ENCODE measurements at places on chromosomes 6 and 20.

DNA sequence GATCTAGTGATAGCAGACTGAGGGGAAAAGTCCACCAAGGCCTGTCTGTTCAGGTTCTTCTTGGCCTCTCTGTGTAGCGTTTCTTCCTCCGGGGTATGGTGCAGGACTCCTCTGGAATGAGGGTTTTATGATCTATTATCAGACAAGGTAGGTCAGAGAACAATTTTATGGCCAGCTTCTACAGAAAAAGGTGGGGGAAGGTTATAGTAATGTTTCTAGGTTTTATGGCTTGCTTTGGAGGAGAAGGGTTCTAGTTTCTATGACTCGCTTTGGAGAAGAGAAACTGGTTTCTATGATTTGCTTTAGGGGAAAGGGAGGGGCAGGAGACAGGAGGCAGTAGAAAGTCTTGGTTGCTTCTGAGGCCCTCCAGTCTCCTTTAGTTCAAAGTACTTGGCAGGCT lies 144.8 kb upstream of the LAMA2 start:
- DNase-seq = no peak

DNA sequence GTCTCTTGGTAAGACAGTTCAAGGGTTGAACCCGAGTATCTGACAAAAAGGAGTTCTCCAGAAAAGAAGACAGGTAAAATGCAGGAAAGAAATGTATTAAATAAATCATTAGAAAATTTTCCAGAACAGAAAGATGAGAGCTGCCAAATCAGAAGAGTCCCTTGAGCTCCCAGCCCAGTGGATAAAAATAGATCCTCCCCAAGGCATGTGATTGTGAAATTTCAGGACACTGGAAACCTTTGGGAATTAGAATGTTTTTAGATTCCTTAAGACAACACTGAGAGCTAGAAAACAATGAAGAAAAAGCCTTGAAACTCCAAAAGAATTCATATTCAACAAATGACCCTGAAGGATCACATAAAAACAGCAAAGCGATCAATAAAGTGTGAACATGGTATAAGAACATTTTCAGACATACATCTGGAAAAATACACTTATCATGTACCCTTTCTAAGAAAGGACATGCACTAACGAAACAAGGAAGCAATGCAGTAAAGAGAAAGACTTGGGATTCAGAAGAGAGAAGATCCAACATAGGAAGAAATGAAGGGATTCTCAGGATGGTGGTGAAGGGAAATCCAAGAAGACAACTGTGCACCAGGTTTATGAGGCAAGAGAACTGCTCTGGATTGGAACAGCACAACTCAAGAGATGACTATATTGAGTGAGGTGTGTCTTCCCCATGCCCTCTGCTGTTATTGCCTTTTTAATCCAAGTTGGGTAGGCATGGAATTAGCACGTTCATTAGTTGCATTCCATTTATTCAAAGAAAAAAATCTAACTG lies 390.4 kb downstream of the SYNE1 start:
- no peak for DNase-seq

- no peak for DNase-seq
Observed at GRCh38 chr6:73032586-73032985, 192.7 kb downstream of the KHDC1L start.

DNA sequence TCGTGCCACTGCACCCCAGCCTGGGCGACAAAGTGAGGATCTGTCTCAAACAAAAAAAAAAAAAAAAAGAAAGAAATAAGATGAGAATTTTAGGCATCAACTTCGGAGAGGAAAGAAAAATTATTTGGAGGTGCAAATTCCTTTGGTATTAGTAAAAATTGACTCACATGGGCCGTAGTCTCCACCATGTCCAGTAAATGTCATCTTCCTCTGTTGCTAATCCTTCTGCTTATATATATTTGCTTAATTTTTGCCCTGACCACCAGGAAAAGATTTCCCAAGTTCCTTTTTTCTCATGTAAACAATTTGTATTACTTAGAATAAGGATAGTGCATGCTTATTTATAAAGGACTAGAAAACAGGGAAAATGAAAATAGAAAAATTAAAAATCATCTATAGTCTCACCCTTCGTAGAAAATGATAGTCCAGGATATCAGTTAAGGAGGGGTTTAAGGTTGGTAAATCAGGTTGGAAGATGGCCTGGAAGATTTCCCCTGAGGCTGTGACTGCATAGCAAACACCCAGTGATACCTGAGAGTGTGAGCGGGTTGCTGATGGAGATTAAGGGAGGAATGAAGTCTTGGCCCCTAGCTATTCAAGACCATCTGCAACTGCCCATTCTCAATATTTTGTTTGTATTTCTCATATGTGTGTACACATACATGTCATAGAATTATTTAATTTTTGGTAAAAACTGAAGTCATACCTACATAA lies 240.8 kb downstream of the ZNF217 start:
- DNase-seq = no peak

DNA sequence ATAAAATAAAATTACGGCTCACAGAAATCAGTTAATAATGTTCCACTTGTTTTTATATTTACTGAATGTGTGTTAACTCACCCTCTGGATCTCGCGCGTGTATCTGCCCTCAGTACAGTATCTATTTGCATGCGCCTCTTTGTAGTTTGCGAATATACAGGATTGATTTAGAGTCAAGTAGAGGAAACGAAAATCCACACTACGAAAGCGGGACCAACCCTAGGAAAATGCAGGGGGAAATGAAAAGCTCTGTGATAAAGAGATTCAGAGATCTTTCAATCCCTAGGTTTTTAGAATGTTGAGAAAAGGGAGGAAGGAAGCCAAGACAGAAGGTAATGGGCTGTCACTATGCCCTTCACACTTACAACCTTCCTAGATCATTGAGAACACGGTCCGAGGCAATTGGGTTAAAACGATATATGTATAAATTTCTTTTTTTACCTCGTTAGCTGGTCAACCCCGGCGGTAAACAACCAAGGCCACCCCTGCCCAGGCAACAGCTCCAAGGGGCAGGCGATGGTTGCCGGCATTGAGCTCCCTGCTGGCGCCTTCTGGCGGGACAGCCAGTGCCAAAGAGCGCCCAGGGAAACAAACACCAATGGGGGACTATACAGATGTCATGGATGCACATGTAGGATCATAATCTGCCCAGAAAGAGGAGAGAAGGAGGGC lies 792 bp upstream of the FUT9 start:
- DNase-seq = no peak

GRCh38 chr6:3176562-3177355 lies 19.4 kb upstream of the TUBB2A start:
- DNase-seq = peak; percentile 86

GRCh38 chr20:12434672-12435071 lies 517.0 kb downstream of the BTBD3 start:
- no peak for DNase-seq

- DNase-seq = no peak
Observed at GRCh38 chr20:55740076-55740475, 265.2 kb downstream of the CBLN4 start.

DNA sequence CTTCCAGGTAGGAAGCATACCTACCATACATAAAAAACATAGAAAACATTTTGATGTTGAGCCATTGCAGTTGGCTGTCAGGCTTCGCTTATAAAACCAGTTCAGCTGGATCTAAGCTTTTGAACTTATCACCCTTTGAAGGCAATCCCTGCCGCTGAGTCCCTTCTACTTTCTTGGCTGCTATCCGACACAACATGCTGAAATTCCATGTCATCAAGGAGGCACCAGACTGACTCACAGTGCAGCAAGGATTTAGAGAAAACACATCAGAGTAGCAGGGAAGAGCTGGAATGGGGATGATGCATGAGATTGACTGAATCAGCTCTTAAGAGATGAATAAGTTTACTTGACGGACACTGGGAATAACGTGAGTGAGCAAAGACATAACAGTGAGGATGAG lies 135.0 kb upstream of the MAN1A1 start:
- DNase-seq = no peak

DNA sequence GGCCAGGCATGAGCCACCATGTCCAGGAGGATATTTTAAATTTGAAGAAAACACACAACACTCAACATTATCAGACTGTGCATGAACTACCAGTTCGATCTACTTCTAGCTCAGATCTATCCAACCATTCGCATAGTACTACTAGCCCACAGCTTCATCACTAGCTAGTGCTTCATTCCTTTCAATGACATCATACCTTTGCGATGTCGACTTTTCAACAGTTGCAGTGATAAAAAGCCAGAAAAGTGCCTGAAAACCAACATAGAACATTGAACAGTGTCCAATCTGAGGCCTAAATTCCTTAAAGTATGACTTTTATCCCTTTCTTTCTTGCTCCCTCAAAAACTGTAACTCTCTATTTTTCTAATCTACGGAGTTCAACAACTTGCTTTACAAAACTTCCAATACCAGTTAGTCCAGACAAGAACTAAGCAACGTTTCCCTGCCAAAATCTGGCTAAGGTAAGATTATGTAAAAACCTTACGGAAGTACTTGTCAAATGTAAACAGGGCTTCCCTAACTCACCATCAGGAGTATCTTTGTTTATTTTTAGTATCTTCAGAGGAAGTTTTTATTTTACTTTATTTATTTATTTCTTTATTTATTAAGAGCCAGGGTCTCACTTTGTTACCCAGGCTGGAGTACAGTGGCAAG lies 434.0 kb upstream of the JARID2 start:
- DNase-seq = no peak

GRCh38 chr20:53707371-53708055 lies 113.9 kb upstream of the ZNF217 start:
- no peak for DNase-seq

GRCh38 chr20:37921341-37921929 lies 18.5 kb downstream of the VSTM2L start:
- DNase-seq = no peak

DNA sequence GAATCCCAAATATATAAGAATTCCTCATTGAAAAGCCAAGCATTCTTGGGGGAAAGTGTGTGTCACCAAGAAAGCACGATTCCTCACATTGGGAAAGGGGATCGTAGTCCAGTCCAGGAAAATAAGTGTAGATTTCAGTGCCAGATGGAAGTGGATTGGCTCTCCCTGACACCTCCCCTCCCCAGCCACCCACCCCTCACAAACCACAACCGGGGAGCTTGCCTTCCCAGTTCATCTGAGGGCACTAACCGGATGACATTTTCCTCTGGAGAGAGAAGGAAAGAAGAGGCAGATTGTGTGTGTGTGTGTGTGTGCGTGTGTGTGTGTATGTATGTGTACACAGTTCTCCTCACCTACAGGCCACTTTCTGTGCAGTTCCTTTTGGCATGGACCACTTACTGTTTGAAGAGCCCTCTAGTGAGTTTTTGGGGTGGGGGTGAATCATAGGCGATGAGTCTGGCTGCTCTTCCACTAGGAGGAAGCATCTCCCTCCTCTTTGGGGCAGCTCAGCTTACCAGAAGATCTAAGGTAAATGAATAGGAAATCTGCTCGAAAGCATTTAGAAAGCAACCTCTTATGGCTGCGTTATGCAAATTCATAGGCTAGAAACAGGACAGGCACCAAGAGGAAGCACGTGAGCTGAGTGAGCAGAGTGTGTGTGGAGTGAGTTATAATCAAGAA lies 20.8 kb downstream of the DAAM2 start:
- peak; percentile 73 for DNase-seq

DNA sequence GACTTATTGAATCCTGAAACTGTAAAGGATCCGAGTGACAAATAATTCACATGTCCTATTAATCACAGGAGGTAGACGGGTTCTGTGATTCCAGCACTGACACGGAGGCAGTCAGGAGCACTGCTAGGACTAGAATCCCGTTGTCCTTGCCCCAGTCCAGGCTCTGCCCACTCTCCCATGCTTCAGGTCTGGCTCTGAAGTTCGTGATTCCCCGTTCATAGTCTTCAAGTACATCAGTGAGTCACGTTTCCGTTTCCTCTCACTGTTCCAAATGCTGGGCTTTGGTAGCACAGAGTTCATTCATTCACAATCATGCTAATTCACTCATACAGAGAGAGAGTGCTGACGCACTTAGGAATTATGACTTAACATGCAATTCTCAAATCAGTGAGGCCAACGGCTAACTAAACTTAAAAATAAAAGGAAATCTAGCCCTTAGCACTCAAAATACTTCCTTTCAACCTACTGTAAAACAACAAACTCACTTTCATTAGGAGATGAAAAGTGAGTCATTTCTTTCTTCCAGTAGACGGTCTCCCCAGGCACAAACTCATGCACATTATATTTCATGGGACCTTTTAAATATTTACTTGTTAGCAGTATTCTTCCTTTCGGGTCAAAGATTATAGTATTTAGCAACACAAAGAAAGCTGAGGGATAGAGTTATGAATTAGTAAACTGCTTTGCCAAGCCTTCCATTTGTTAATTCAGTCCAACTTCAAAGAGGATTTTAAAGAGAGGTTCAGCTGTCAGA lies 94.0 kb upstream of the NHSL1 start:
- DNase-seq = peak; percentile 84

DNA sequence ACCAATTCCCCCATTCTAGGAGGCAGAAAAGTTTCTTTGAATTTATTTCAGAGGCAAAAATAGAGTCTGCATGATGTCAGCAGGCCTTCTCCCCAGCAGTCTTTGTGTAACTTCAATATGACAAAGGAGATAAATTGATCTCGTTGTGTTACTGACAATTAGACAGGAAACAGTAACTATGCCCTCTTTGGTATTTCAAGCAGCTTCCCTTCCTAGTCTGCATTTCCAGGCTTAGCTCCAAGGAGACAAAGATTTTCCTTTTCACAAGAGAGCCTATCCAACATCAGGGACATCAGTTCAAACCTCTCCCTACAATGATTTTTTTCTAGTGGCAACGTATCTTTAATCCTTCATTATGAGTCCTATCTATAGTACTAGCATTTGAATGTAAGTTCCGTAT lies 245.9 kb upstream of the HSF2 start:
- DNase-seq = no peak

- no peak for DNase-seq
Observed at GRCh38 chr6:134005800-134006199, 46.6 kb downstream of the SLC2A12 start.

DNA sequence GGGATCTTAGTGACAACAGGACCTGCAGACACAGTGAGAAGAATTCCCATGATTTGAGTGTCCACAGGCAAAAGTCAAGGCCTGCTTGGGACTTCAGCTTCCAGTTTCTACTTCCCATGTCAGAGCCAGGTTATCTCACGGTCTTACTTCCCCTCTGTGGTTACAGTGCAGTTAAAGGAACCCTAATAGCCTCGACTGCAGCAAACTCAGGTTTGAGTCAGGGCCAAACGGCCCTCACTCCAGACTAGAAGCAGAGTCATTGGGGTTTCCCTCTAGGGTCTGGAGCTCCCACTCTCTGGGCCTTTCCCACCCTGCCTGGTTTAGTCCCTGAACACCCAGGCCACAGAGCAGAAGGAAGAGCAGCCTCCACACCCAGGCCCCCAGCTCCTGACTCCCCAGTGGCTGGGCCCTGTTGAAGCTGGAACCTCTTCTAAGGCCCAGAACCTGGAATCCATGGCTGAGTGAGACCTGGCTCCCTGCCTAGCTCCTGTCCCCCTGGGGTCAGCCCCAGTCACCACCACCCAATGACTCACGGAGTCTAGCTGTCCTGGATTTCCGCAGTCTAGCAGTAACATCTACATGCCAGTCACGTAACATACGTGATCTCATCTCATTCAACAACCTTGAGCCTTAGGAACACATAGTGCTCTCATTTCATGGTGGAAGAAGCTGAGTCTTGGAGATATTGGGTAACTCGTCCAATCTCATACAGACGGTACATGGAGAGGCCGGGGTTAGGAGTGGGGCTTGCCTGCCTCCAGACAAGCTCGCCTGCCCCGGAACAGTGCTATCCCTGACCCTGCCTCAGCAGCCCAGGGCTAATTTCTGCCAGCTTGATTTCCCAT lies 9.2 kb upstream of the GHRH start:
- DNase-seq = no peak

GRCh38 chr20:63766695-63767426 lies 27.3 kb downstream of the SLC2A4RG start:
- no peak for DNase-seq
